Adipocyte (in vitro differentiated cells): ENCODE measurements at places on chromosomes 11 and 22.
A peak's percentile ranks its signal among the peaks of the same experiment; 100 is the strongest.

DNA sequence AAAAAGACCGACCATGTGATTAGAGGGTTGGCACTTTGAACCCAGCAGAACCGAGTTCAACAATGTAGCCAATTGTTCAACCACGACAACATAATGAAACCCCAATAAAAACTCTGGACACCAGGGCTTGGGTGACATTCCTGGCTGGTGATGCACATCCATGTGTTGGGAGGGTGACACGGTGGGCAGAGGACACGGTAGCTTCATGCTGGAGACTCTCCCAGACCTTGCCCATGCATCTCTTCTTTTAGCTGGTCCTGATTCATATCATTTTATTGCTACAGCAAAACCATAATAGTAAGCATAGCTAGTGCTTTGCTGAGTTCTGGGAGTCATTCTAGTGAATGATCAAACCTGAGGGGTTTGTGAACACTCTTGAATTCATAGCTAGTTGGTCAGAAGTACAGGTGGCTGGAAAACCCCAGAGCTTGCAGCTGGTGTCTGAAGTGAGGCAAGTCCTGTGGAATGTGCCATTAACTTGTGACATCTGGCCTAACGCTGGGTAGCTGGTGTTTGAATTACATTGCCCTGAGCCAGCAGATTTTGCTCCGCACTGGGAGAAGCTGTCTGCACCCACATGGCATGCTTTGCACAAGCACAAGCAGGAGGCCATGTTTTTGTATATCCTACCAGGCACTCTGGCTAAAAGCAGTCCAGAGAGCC, 14.0 kb downstream of the RPUSD4 start:
- peak; percentile 24 for DNase-seq

GRCh38 chr11:19931141-19931770, 218.6 kb downstream of the NAV2 start:
- peak; percentile 79 for DNase-seq

DNA sequence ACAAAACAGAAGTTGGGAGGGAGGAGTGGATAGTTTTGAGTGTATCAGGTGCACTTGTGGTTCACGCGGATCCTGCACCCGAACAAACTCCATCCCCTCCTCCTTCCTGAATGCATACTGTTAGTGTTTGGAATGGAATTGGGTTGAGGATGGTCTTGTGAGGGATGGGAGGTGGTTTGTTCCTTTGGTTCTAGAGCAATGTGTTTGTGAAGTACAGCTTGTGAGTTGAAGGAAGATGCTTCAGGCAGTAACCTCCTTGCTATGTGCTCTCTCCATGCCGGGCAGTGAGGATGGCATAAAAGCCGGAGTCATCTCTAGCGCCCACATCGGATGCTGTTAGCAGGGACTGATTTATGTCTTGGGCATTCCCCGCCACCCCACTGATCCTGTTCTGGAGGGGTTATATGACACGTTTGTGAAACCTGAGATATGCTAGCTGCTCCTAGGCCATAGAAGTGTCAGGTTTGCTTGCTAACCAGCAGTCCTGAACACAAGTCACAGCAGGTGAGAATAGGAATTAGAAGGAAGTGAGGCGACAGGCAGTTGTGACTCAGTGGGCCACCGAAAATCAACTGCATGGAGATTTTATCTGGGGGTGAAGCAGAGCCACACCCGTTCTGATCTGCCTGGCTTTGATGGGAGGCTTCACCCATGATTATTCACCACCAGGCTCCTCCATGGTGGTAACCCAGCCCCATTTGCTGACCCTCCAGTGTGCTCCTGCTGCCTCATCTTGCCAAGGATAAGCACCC, 2.2 kb downstream of the BCR start:
- peak; percentile 33 for DNase-seq

GRCh38 chr11:19025481-19026406, 34.8 kb downstream of the MRGPRX2 start:
- DNase-seq: no peak

GRCh38 chr11:64660706-64661105, 62.3 kb downstream of the NRXN2 start:
- no peak for DNase-seq
